GF-D8 (cell line): ENCODE measurements at places on chromosomes 1 and 21.

DNA sequence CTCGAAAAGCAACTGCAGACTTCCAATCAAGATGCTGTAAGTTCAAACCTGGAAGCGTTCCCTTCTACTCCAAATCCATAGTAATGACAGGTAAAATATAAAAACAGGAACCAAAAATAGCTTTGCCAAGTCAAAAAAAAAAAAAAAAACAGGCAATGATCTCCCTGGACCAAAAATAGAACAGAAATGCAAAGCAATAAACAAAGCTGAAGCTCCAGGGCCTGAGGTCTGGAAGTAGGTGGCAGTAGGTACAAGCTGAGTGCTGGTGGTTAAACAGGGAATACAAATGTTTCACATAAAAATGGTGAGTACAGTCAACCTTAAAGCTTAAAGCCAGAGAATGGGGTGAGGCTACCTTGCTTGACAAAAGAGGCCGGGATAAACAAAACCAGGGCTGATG is 610.8 kb downstream of the SMYD3 start:
- no peak for DNase-seq

DNA sequence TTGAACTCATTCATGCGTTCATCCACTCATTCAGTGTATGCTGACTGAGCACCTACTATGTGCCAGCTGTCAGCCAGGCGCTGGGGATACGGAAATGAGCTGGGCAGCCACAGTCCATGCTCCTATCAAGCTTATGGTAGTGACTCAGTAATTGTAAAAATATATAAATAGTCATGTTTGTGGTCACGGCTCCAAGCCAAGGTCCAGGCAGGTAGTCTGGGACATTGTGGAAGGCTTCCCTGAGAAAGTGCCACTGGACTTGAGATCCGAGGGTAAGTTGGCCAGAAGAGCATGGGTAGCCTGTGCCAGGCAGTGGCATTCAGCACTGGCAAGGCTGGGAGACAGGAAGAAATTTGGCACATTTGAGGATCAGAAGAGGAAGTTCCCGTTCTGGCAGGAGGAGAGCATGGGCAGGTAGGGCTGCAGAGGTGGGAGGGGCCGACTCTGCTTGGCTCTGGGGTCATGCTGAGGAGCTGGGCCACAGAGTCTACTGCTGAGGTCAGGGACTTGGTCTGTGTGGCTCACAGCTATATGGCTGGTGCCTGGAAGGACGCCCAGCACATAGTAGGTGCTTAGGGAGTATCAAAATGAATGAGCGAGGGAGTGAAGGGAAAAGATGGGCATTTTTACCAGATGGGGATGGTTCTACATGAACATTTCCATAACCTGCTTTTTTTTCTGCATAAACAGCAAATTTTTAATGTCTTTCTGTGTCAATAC is 6.9 kb downstream of the PTPRF start:
- DNase-seq = no peak

DNA sequence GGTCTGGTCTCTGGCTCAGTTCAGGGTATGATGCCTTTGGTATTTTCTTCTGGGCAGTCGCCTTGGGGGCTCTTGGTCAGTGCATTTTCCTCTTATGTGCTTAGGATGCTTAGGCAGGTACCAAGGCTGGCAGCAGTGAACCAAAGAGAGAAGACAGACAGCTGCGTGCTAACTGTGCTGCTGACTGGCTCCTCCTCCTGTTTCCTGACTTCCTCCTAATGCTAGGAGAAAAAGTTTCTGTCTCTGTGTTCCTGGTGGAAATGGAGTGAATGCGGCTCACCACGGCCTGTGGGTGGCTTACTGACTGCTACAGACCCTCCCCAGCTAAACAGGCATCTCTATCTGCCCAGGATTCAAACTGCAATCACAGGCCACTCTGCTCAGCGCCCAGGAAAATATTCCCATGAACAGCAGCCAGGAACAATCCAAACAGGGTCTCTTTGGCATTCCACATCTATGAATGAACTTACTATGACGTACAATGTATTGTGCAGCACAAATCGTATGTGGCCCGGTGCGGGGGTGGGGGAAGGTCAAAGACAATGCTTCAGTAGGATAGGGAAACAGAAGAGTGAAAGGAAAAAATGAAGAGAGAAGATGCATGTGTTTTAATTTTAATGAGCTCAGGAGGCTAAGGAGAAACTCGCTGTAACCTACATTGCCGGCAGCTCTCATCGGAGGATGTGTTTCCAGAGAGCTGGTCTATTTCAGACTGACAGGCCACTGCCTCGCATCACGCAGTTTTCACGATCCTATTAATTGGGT is 2.8 kb downstream of the ABCG1 start:
- peak; percentile 31 for DNase-seq

GRCh38 chr21:38775733-38776132 is 30.0 kb upstream of the ETS2 start:
- no peak for DNase-seq

DNA sequence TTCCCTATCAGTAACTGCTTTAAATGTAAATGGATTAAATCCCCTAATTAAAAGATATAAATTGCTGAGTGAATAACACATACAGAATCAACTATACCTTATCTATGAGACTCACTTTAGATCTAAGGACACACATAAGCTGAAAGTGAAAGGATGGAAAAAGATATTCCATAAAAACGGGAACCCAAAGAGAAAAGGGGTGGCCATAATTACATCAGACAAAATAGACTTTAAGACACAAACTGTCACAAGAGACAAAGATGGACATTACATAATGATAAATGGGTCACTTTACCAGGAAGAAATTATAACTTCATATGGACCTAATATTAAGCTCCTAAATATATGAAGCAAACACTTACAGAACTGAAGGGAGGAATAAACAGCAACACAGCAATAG is 59.2 kb downstream of the SLC25A24 start:
- no peak for DNase-seq

DNA sequence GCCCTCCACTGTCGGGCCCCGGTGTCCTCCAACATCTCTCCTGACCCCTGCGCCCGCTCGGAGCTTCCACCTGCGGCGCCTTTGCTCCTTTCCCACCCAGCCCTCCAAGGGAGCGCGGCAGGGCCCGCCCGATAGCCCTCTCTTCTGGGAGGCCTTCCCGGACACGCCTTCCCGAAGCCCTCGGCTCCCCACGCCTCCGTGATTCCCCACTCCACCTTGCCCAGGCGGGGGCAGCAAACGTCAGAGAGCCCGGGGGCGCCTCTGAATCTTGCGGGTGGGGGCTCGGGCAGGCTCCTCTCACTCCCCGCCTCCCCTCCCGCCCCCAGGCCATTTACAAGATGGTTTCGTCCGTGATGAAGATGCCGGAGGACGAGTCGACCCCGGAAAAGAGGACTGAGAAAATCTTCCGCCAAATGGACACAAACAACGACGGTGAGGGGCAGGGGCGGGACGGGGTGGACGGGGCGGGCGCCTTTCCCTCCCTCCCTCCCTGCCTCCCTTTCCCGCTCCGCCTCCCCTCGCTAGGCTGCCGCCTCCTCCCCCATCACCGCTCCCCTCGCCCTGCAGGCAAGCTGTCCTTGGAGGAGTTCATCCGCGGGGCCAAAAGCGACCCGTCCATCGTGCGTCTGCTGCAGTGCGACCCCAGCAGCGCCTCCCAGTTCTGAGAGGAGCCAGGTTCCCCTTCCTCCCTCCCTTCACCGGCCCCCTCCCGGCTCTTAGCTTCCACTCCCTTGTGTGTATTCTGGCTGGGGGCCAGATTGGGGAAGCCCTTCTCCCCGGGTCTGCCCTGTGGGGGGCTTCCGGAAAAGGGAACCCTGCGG is 7.1 kb downstream of the HPCA start:
- no peak for DNase-seq

DNA sequence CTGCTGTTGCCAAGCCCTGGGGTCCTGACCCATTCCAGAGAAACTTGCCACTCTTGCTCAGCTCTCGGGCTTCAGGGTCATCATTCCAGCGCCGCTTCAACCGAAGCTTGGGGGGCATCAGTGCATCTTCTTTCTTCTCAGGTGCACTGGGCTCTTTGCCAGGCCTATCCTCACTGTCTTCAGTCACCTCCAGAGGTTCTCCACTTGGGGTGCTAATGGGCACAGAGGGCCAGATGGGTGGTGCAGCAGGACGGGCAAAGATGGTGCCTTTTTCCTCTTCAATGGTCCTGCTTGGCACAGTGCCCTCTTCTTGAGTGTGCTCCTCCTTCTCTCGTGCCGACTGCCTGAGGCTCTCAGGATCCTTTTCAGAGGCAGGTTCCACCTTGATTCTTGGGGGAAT is 13.3 kb downstream of the ETV3 start:
- DNase-seq = no peak

- no peak for DNase-seq
Observed at GRCh38 chr1:59081795-59082194, 215.1 kb upstream of the FGGY start.

- DNase-seq = no peak
Observed at GRCh38 chr1:58497499-58497898, 49.0 kb downstream of the OMA1 start.

- no peak for DNase-seq
Observed at GRCh38 chr21:29538115-29538514, 239.4 kb downstream of the BACH1 start.

DNA sequence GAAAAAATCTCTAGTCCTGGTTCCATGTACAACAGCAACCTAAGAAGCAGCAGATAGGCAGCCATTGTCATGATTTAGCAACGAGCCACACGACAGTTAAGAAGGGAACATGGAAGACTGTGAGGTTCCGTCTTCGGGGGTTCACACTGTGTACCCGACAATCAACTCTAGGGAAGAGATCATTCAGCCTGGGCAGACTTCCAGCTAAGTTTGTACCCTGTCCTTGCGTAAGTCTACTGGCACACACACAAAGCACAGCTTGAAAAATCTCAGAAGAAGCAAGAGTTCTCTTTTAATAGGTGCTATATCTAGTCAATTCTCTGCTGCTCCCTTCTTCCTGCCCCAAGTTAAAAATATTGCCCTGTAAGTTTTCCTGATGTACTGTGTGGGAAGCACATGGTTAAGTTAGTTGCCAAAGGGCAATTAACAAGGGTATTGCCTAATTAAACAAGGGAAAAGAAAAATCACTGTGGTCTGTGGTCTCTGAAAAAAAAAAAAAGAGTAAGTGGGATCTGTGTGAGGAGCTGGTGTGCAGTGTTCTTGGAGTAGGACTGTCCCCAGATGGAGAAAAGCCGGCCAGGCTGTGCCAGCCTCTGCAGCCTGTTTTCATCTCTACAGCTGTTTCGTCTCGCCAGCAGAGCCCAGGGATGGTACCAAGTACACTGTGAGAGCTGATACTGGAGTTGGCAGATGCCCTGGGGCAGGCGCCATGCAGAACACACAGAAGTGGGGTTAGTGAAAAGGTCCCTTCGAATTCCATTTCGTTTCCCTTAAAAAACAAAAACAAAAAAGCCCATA is 6.4 kb upstream of the MYBPHL start:
- no peak for DNase-seq

GRCh38 chr1:1022302-1023009 is 2.5 kb downstream of the AGRN start:
- no peak for DNase-seq

GRCh38 chr1:236078993-236079392 is 14.1 kb upstream of the NID1 start:
- DNase-seq = no peak

DNA sequence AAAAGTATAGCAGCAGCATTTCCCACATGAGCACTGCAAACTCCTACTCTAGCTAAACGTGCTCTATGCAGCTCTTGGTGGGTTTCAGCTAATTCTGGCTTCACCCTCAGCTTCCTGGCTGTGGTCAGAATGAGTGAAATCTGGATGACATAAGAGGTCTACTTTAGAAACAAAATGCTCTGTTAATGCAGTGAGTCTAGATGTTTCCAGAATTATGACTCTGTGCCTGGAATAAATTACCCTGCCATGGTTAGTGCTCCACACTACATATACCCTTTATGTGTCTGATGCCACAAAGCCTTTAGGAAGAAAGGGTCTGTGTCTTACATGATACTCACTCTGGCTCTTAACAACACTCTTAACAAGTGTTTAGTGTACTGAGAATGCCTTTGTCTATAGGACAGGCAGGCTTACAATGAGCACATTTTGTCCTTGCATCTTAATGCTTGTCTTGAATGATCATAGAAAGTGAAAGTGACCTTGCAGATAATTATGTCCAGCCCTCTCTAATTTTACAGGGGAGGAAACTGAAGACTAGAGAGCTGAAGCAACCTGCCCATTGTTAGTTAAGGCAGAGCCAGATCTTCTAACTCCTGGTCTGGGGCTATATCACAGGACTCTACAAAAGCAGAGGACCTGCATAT is 9.2 kb downstream of the S100A10 start:
- DNase-seq = no peak

DNA sequence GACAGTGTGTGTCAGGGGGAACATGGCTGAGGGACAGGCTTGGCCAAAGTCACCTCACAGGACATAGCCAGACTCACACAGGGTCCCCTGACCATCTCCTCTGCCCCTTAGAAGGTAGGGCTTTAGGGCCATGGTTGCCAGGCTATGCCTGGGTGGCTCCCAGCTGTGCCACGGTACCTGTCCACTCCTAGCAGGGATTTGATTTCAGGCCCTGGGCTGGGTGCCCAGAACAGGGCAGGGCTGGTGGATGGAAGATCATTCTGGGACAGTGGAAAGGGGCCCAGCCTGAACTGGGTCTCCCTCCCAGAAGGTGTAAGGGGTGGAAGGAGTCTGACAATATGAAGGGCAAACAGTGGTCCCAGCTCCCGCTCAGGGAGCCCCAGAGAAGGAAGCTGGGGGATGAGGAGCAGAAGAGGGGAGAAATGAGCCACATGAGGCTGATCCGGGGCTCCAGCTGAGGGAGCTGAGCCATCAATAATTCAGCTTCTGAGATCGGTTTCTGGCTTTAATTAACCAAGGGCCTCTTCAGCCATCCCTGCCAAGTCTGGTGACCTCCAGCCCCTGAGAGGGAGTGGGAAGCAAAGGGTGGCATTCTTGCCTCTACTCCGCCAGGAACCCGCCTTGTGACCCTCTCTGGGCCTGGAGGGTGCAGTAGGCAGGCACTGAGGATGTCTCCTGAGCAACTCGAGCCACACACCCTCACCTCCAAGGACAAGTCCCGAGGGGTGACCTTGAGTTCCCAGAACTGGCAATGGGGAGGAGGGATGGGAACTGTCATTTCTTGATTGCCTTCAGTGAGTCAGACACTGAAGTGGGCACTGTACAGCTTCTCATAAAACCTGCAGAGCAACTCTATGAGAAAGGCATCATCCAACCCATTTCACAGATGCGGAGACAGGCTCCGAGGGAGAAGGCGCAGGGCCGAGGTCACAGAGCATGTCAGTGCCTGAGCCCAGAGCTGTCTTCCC is 2.1 kb downstream of the CD164L2 start:
- no peak for DNase-seq

GRCh38 chr1:33045814-33046213 is 9.1 kb upstream of the AK2 start:
- peak; percentile 97 for DNase-seq

DNA sequence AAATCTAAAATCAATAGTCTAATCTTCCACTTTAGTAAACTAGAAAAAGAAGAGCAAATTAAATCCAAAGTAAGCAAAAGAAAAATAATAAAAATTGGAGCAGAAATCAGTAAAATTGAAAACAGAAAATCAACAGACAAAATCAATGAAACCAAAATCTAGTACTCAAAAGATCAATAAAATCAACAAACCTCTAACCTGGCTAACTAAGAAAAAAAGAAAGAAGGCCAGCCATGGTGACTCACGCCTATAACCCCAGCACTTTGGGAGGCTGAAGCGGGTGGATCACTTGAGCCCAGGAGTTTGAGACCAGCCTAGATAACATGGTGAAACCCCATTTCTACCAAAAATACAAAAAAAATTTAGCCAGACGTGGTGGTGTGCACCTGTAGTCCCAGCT is 22.8 kb downstream of the PDIK1L start:
- DNase-seq = no peak

GRCh38 chr1:93960641-93961147 is 51.5 kb upstream of the GCLM start:
- DNase-seq = no peak

- no peak for DNase-seq
Observed at GRCh38 chr1:37705399-37705798, 13.1 kb downstream of the CDCA8 start.

- DNase-seq = no peak
Observed at GRCh38 chr1:157195521-157196244, 57.5 kb upstream of the ETV3 start.
